ENCODE measurements at places on chromosomes 7 and 10.

- DNase-seq, result no peak
Observed at GRCh38 chr7:78703391-78703790, 750.1 kb downstream of the MAGI2 start.

- no peak for DNase-seq
Observed at GRCh38 chr7:32001948-32002347, 68.3 kb downstream of the PDE1C start.

GRCh38 chr7:106591146-106591545 is 69.8 kb downstream of the CCDC71L start:
- DNase-seq, result no peak

GRCh38 chr7:98874942-98875341 is 3.4 kb upstream of the TRRAP start:
- no peak for DNase-seq

GRCh38 chr7:120412139-120413050 is 139.4 kb downstream of the KCND2 start:
- DNase-seq, result no peak

DNA sequence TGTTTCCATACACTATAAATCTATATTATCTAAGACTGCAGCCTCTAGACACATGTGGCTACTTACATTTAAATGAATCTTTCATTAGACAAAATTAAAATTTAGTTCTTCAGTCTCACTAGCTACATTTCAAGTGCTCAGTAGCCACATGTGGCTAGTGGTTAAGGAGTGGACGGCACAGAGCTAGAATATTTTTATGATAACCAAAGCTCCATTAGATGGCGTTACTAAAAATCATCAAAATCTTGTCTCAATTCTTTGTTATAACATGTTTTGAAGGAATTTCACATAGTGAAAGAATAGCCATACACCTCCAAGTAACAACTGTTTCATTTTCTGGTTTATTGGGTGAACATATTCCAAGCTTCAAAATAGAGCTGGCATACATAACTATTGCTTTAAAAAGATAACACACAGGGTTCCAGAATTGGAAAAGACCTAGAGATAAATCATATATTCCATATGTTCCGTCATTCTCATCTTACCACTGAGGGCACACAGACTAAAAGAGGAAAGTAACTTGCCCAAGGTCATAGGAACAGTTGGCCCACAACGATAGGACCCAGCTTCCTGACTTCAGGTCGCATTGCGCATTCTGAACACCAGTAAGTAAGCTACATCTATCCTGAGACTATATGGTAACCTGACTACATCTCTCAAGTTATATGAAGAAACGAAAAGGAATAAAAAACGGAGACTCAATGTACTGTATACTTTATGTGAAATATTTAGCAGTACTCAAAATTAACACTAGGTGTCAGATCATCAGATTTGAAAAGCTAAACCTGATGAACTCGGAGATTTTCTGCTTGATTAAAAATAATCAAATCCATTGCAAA is 66.6 kb downstream of the CAV1 start:
- DNase-seq, result no peak

DNA sequence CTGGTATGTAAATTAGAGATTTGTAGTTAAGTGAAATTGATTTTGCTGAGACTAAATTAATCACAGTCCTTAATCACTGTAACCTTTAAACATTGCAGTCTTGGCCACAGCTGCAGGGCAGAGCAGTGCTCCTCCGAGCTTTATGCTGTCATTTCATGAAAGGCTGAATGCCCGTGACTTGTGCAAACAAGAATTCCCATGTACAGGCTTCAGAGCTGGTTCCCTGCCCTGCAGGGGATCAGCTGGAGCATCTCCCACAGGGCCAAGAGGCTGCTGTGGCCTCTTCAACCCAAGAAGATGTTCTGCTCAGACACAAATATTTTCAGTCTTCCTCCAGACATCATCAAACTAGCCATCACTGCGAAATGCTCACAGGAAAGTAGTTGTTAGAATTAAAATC is 419.1 kb downstream of the AUTS2 start:
- DNase-seq, result no peak

GRCh38 chr10:87578160-87578841 is 73.6 kb downstream of the MINPP1 start:
- DNase-seq, result no peak

DNA sequence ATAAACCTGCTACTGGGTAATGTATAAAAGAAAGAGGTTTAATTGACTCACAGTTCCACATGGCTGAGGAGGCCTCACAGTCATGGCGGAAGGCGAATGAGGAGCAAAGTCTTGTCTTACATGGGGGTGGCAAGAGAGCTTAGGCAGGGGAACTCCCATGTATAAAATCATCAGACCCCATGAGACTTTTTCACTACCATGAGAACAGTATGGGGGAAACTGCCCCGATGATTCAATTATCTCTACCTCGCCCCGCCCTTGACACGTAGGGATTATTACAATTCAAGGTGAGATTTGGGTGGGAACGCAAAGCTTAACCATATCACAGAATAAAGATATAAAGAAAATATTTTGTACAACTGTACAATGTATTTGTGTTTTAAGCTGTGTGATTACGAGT is 39.4 kb upstream of the PLCE1 start:
- no peak for DNase-seq

DNA sequence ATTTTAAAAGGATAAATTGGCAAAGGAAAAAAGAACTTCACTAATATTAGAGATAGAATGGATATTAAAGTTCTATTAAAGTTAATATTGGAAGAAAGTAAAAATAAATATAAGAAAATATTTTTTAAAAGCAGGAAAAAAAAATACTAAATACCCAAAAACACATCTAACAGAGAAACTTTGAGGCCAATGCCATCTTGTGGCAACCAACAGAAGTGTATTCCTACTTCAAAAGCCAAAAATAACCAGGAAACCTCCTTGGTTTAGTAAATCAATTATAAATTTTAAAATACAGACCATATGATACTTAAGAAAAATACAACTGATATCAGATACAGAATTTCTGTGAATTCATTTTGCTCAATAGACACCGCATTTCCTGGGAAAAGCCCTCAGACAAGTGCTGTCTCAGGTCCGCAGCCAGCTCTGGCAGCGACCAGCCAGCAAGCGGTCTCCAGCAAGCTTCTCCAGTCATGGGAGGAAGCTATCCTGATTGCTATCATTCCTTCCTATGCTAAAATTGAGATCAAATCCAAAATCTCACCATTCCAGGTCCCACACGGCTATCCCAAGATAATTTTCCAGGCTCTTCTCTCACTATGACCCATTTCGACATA is 65.3 kb downstream of the LMBR1 start:
- no peak for DNase-seq
